ENCODE measurements at places on chromosomes 4 and X.

DNA sequence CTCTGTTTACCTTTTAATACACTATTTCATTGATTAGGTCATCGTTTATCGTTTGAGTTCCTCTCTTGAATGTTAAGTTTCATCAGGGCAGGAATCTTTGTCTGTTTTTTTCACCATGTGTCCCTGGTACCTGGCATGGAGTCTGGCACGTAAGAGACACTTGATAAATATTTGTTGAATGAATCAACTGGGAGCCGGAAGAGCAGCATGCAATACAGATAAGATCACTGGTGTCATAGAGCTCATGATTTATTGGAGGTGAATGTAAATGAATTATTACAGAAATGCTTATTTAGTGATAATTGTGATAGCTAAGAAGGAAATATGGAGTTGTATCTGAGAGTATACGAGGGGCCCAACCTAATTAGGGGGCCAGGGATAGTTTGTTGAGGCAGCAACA, 62.8 kb downstream of the UCHL1 start:
- no peak for DNase-seq

DNA sequence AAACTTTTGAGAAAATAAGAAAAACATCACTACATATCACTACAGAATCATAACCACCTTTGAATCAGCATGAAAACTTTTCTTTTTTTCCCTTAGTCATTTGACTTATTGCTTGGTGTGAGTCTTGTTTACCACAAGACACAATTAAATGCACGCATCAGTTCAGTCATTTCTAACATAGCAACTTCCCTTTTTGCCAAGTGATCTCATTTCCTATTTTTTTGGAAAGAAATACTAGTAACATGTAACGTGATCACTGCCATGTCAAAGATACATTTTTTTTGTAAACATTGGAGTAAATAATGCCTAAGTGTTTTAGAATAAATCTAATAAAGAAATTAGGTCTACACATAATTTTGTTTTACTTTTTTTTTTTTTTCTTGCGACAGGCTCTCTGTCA, 5.1 kb upstream of the CXCL8 start:
- peak; percentile 89 for DNase-seq

DNA sequence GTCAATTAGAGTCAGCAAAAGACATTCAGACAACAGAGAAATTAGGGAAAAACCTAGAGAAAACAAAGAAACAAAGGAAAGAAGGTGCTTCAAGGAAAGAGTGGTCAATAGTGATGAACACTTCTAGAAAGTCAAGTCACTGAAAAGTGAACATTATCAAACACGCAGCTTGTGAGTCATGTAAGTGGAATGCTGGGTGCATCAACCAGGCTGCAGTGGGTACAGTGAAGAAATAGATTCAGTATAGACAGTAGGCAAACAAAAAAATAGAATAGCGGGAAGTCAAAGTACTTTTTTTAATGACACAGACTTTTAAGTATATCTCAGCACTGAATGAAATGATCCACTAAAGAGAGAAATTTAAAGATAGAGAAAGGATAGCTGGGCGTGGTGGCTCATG, 245.8 kb downstream of the ARHGAP24 start:
- no peak for DNase-seq

GRCh38 chrX:106626789-106627188, 15.0 kb downstream of the RADX start:
- no peak for DNase-seq

- DNase-seq = no peak
These were observed 107.0 kb upstream of the TLL1 start for GRCh38 chr4:165766018-165766417.

GRCh38 chr4:130545171-130545570, 1449.2 kb downstream of the C4orf33 start:
- no peak for DNase-seq

DNA sequence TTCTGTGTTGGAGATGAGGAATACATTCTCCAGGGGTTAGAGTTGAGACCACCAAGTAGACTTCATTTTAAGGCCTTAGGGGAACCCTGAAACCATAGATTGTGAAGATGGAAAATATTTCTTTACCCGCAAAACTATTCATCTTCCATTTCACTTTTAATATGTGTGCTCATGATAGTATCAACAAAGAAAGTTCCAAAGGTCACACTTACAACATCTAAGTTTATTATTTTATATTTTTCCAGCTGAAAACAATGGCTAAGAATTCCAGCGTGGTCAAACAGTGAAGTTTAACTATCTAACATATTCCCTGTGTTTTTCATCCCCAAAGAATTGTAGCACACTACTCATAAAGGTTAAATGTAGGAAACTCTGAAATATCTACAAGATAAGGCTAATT, 214.5 kb upstream of the GIMD1 start:
- DNase-seq = no peak

- peak; percentile 13 for DNase-seq
These were observed 460.3 kb downstream of the MID1IP1 start for GRCh38 chrX:39261446-39262147.

- no peak for DNase-seq
These were observed 1.1 kb downstream of the AFF2 start for GRCh38 chrX:148501386-148502066.

DNA sequence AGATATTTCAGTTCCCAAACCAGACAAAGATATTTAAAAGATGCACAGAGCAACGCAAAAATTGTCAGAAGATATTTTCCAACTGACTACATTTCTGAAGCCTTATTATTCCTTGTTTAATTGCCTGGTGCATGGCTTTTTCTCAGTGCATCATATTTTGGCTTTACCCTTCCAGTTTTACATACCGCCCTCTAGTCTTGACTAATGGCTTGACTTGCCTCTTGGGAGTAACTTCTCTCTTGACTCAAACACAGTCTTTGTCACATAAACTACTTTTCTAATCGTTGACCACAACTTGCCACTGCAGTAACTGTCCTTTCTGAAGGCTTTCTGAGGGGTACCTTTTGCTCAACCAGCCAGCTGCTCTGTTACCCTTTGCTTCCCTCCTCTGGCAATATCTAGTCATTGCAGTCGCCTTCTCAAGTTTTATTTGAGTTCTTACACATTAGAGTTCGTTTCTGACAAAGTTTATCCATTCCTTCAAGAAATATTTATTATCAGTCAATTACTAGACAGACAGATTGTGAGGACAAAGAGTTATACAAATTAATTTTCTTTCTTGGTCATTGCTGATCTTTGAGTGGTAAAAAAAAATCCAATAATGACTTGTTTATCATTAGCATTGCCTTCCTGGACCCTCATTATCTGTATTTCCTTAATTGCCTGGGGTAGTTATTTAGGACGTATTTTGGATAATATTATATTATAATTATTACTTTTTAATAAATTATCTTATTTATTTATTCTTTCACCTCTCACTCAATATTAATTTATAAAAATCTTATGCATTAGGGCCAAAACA, 506.9 kb upstream of the PCDH10 start:
- peak; percentile 0 for DNase-seq

DNA sequence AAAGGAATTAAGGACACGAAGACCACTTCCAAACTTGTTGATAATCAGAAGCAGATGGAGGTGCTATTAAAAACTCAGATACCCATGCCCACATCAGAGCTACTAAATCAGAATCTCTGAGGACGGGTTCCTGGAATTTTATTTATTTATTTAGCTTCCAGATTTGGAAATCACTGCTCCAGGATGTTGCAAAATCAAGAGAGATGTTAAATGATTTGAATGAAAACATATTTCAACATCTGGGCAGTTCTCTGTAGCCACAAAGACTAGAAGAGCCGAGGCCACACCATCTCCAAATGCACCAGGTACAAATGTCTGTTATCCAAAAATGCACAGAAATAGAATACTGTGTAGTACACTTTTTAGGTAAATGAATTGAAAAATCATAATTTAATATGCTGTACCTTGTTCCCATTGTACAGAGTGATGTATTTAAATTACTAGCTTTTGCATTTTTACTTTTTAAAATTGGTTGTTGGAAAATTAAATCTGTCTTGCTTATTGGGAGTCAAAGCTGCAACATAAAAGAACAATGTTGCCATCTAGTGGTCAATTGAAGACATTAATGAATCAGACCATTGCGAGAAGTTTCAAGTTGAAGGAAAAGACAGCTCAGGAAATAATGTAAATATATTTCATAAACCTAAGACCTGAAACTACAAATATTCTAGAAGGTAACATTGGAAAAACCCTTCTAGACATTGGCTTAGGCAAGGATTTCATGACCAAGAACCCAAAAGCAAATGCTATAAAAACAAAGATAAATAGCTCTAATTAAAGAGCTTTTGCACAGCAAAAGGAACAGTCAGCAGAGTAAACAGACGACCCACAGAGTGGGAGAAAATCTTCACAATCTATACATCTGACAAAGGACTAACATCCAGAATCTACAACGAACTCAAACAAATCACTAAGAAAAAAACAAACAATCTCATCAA, 151.3 kb upstream of the TTC29 start:
- peak; percentile 57 for DNase-seq

DNA sequence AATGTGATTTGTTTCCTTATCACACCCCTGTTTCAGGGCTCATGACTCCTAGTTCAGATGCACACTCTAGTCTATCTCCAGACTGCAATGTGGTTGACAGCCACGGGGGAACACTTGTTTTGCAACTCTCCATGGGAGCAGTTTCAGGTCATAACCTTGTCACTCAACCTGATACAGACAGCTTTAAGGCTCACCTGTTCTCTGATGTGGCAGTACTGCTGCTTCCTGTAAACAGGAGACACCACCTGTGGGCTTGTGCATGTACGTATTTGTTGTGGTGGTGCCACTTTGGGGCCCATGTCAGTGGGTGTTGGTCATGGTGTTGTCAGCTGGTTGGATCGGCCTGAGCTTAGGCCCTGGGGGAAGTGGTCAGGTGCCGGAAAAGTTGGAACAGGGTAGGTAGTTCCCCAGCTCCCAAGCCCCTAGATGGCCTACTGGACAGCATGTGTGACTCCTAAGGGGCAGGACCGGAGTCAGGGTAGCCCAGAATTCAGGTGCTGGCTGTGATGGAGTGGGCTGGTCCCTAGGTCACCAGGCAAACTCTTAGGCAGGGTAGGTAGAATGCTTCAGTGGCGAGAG, 46.2 kb downstream of the FAM9B start:
- no peak for DNase-seq

GRCh38 chr4:181525634-181526033, 717.6 kb upstream of the TENM3 start:
- DNase-seq = no peak

DNA sequence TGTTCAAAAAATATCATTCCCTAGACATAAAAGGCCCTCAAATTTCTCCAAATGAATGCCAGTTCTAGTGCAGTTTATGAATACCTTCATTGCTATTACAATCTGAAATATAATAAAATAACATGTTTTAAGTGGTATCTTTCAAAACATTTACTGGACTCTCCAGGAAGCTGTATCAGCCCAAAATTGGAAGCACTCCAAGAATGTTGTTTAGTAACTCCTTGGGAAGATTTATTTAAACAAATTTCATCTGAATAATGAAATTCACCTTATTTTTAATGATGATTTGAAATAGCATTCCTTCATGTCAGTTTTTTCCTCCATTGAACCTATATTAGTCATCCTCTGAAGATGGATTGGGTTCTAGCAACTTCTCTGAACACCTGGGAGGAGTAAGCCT, 217.2 kb upstream of the PCDH18 start:
- no peak for DNase-seq

GRCh38 chrX:84259868-84260267, 71.9 kb upstream of the RPS6KA6 start:
- no peak for DNase-seq

Data from inflammatory macrophage treated with lipopolysaccharide for 1 hour (primary cell).